ENCODE measurements at places on chromosomes 12 and 14. TPM values are rescaled to one million over a fixed set of nuclear protein-coding genes. Genes with fewer than 3 reads are reported as not detected.

Gene CFAP251
- 48.0 TPM for polyA plus RNA-seq

Gene C12orf42
- polyA plus RNA-seq: not detected

Gene MANSC4
- 0.10 TPM for polyA plus RNA-seq

Gene CYP27B1
- 43.4 TPM for polyA plus RNA-seq

Gene ANKRD9
- 9.5 TPM for polyA plus RNA-seq

Gene APOF
- polyA plus RNA-seq: not detected

Gene PRMT5
- polyA plus RNA-seq: 153 TPM

Gene HOXC12
- 4.8 TPM for polyA plus RNA-seq

Gene BICDL1
- polyA plus RNA-seq: 4.4 TPM

Gene CACNA2D4
- polyA plus RNA-seq: 0.14 TPM

Gene CLEC6A
- polyA plus RNA-seq: not detected

Gene KITLG
- polyA plus RNA-seq: 4.3 TPM

Gene ANKRD33
- polyA plus RNA-seq: not detected

Gene FGF6
- polyA plus RNA-seq: not detected

Gene RABGGTA
- polyA plus RNA-seq: 34.1 TPM

Gene RNU6-7
- not detected for polyA plus RNA-seq

Gene IQSEC3
- not detected for polyA plus RNA-seq

All from foreskin keratinocyte (primary cell).